ENCODE measurements at places on chromosomes 2 and 18.

DNA sequence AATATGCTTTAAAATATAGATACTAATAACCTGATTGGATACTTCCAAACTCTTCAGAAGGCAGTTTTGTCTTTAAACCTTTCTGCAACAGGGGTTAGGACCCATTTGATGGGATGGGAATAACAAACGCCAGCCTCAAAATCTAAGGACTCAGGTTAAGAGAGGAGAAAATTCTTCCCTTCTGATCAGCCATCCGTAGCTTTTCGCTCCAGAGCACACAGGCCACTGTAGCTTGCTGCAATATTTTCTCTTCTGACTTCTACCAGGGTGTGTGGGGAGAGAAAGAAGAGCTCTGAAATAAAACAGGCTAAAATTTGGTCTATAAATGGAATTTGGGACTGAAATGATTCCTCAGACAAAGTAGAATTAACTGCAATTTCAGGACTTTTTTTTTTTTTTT lies 95.1 kb downstream of the ALPK2 start:
- no peak for DNase-seq

GRCh38 chr18:25974630-25975077 lies 115.8 kb downstream of the SS18 start:
- DNase-seq, result no peak

DNA sequence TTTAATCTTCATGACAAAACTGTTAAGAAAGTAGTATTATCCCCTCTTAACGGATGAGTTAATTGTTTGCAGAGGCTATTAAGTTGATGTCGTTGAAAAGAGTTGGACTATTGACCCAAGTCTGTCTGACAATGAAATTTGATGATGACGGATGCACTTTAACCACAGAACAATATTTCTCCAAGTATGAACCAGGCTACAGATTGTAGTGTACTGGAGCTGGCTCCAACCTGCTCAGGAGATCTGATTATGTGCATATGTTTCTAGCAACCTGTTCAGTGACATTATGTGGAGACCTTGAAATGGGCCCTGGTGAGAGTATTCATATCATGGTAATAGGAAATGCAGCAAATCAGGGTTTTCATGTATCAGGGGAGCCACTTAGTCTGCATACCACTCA lies 174.1 kb downstream of the CDH7 start:
- DNase-seq, result no peak

DNA sequence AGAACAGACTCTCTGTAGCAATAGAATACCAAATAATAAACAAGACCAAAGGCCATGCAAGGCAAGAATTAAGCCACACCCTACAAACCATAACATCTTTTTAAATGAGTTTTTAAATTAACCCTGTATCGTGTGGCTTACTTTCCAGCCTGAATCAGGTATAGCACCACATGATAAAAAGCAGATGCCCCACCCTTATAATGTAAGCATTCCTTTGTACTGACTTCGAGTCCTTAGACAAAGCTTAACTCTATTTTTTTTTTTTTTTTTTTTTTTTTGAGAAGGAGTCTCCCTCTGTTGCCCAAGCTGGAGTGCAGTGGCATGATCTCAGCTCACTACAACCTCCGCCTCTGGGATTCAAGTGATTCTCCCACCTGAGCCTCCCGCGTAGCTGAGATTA lies 1.7 kb upstream of the C2orf42 start:
- no peak for DNase-seq

DNA sequence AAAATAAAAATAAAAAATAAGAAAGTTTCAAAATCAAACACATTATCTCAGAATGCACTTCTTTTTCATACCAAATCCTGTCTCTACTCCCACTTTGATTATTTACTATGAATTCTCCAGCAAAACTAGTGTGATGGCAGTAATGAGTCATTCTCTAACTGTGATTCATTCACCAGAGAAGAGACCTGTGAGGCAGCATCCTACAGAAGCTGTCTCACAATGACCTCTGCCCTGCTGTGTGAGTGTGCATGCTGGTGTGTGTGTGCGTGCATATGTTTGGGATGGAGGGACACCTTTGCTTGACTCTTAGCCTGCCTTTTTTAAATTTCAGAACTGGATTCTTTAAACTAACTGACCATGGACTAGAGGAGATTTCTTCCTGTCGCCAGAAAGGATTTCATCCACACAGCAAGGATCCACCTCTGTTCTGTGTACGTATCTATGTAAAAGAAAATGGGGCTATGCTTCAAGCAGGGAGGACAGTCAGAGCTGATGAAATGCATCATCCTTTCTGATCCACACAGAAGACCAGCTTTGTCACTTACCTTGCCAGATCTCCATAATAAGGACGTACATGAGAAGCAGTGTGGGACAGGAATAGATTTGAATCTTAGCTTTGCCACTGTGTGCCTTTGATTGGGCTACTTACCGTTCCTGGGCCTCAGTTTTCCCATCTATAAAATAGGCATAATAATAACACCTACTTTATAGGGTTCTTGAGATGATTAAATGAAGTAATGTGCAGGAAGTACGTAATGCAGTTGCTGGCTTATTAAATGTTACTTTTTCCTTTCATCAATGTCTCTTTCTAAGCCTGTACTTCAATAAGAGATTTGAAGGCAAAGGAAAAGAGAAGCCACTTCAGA lies 31.2 kb downstream of the STAMBP start:
- no peak for DNase-seq

DNA sequence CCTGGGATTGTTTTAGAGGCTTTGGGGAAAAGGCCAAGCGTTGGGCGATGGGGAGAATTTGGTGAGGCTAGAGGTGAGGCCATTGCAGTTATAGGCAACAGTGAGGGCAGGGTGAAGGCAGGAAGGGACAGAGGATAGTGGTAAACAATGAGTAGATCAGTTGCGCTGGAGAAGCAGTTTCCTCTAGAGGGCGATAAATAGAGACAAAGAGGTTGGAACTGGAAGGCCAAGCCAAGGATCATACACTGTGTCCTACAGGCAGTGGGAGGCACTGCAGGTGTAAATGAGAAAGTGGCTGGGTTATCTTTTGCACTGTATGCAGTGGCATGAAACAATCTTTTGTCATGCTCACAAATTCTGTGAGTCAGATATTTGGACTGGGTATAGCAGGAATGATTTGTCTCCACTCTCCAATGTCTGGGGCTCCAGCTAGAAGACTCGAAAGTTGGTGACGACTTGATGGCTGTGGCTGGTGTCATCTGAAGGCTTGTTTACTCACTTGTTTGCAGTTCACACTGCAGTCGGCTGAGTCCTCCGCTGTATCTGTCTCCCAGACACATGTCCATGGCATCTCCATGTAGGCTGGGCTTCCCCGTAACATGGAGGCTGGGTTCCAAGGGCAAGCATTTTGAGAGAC lies 82.1 kb downstream of the TNP1 start:
- no peak for DNase-seq

- DNase-seq, result no peak
Observed at GRCh38 chr2:62506421-62506750, 391 bp upstream of the TMEM17 start.

Measured in effector memory CD4-positive, alpha-beta T cell (primary cell).